ENCODE measurements at places on chromosomes 1 and 21.

DNA sequence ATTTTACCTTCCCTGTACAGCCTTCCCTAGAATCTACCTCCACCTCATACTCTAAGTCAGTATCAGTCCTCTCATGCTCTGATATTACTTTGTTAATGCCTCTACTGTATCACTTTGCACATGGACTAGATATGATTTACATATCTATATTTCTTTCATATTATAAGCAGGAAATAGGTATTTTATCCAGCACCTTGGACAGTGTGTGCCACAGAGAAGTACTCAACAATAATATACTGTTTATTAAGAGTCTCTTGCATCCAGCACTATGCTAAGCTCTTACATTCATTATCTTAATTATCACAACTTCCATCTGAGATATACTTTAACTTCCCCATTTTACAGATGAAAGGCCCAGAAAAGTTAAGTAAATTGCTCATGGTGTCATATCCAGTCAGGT is 247.9 kb upstream of the DAB1 start:
- no peak for DNase-seq

- no peak for DNase-seq
Measured at GRCh38 chr21:42632771-42633690, 20.4 kb upstream of the PDE9A start.

DNA sequence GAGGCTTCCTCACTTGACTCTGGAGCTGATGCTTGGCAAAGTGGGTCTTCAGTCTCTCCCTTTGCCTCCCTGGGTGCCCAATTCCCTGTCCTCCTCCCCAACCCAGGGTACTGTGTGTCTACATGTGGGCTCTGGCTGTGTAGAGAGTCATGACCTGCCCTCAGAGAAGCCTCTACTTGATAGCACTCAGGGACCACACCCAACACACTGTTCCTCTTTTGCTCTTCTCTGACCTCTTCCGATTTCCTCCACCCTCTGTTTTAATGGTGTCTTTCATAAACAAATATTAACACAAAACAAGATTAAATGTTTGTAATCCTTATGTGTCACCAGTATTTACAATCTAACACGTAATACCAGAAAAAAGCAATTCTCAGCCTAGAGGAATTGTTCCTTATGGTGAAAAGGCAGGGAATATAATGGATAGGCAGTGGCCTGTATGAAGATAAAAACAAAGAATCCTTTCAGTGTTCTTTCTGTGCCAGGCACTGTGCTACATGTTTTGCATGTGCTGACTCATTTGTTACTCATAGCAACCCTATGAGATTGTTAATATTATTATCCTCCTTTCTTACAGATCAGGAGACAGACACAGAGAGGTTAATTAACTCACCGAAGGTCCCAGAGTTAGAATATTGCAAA is 58.2 kb downstream of the HSD3B1 start:
- DNase-seq: no peak

DNA sequence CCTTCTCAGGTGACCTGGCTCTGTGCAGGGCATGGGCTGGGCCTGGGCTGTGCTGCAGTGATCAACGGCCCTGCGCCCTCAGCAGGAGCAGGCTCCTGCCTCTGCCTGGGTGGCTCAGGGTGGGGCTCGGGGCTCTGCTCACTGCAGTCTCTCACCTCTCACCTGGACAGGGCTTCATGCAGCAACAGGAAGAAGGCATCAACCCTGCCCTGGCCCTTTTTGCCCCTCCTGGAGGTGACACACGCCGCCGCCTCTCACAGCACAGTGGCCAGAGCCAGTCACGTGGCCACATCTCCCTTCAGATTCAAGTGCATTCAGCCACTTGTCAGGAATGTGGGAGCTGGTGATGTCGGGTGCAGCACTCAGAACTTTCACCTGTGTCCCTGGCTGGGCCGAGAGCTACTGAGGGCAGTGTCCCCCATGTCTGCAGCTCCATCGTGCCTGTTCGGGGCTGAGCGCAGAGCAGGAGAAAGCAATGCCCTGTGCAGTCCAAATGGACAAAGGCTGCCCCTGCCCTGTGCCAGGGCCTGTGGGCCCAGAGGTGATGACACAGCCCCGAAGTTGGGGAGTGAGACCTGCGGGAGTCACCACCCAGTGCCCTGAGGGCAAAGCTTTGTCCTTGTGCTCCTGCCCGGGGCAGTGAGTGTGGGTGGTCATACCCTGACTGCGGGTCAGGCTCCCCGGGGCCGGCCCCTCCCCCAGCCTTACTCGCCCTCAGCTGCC is 314.0 kb downstream of the PTPRU start:
- no peak for DNase-seq

DNA sequence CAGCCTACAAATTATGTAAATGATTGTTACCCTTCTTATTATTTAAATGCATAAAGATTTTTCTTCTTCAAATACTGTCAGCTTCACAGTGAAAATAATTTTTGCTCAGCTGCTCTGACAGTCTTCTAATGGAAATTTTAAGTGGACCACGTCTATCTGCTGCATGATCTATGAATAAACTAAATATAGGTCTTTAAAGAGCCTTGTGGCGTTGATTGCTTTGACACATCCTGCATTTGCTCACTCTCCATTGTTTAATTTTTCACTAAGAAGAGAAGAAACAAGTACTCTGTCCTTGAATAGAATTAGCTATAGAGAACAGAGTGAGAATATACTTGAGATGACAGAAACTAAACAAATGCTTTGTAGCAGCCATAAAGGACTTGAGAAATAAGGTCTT is 826.1 kb downstream of the MRPL39 start:
- DNase-seq: no peak

DNA sequence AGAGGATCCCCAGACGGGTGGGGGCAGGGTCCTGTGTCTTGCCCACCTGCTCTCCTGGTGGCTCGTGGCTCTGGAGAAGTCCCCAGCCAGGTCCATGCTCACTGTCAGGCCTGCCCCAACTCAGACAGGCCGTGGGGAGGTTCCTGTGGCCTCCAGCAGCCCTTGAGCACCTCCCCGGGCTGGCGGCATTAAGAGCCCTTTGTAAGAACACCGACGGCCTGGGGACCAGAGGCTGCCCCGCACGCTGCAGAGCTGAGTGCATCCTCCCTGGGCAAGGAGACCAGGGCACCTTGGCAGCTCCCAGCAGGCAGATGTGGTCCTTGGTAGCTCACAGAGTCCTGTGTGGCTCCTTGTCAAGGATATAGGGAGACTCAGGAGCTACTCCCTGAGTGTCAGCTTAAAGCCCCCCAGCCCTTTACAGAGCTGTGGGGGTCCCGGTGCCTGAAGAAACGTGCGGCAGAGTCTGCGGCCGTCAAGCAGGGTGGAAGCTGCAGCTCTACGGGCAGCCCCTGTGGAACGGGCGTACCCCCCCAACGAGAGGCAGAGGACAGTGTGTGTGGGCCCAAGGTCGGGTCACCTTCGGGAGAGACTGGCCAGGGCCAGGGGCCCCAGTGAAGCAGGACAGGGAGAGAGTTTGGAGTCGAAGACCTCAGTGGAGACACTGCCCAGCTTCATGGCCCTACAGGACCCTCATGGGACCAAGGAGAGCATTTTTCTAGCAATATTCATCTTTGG is 118.6 kb downstream of the PRDM16 start:
- DNase-seq: no peak
